ENCODE measurements at places on chromosomes 5 and 9. TPM values are rescaled to one million over a fixed set of nuclear protein-coding genes. Genes with fewer than 3 reads are reported as not detected.

Gene LRRC70
- 8.5 TPM for total RNA-seq

Gene C7
- 48.0 TPM for total RNA-seq

Gene GRAMD2B
- 26.2 TPM for total RNA-seq

Gene ANXA2R
- total RNA-seq: 1.8 TPM

Gene GABRA6
- total RNA-seq: not detected

Gene CMYA5
- 52.9 TPM for total RNA-seq

Gene GPRIN1
- total RNA-seq: 4.8 TPM

Gene OR1Q1
- total RNA-seq: not detected

Gene PCDHB15
- 3.6 TPM for total RNA-seq
